Fibroblast of the conjunctiva (primary cell): ENCODE measurements at places on chromosomes 5 and 9.

DNA sequence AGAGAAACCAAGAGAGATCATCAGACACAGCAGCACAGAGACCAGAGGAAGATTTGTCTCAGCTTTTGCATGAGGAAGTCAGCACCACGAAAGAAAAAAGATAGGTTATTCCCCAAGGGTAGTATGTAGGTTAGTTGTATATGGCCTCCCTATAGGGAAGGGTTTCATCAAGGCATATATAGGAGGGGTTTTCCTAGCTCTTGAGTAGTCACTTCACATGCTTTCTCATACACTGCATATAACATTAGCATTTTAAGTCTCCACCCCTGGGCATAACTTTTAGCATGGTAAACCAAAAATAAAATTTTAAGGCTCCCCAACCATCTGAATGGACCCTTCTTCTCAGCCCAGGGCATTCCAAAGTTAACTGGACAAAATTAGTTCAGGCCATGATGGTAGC is 1571.6 kb upstream of the ACO1 start:
- DNase-seq: no peak

DNA sequence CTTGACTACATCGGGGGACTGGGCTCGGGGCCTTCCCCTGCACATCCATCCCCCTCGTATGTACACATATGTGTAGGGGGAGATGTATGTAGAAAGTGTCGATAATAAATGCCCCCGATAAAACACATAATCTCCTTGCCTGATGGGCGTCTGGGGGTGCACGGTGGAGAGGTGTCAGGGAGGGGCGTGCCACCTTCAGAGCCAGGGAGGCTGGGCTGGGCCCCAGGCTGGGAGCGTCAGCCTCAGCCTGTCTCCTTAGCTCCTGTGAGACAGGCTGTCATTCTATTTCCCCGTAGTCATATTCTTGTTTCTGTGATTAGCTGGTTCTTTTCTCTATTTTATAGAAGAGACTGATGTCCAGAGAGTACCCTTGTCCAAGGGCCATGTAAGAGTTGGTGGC is 4.7 kb upstream of the RXRA start:
- DNase-seq: no peak

GRCh38 chr9:19232823-19233194 is 2.3 kb downstream of the DENND4C start:
- DNase-seq: peak; percentile 47

DNA sequence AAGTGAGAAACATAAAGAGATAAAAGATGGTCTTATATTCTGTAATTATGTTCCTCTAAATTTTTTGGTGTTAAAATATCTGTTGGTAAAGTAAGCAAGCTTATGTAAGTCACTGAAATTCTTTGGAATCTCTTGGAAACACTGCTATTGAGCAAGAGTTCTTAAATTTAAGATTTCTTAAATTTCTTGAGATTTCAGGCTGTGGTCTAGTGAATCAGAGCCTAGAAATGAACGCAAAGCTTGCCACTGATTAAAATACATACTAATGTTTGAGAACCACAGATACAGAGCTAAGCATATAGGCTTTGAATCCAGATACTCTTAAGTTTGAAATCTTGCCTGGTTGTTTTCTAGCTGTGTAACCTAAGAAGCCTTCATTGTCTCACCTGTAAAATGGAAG is 133.4 kb downstream of the TRPM3 start:
- peak; percentile 58 for DNase-seq

GRCh38 chr5:109695005-109695926 is 5.5 kb downstream of the MAN2A1 start:
- no peak for DNase-seq

DNA sequence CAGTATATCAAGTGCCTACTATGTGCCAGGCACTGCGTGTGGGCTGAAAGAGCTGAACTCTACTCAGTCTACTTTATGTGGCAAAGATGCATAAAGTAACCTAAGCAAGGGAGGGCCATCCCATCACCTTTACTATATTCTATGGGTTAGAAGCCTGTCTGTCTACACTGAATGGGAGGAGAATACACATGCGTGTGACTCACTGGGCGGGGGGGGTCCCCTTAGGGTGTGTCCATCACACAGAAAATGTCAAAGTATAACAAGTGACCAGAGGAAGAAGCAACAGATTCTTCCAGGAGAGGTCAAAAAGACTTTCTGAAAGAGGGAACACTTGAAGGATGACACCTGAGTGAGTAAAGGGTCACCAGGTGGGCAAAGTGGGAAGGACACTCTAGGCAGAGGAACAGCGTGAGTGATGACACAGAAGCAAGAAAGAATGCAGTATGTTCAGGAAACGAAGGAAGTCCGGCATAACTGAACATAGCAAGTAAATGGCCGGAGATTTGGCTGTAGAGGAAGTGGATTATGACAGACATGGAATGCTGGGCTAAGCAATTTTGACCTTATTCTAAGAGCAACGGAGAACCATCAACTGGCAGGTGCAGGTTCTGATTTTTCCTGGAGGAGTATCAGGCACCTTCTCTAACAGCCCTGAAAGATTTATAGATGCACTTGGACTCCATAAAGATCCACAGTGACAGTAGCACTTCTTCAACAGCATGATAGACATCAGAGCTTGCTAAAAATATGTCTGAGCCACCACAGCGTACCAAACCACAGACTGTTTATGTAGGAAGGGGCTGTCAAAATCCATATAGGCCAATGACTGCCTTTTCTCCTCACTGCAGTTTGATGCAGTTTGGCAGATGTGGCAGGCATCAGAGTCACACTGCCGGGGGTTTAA is 8.0 kb upstream of the WHRN start:
- no peak for DNase-seq

DNA sequence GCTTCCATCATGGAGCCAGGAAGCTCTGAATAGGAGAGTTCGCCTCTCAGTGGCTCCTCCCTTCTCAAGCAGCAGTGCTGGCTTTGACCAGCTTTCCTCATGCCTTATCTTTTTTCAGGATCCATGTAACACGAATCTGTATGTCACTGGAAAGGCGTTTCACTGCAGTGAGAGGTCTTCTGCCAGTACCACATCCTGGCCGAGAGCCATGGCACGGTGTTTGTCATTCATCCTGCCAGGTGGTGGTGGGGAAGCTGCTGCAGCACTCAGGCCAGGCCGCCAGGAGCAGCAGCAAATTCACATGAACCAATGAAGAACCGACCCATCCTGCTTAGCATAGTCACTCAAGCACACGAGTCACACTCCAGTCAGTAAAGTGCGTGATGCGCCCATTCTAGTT is 179.0 kb downstream of the FANCC start:
- DNase-seq: no peak

- no peak for DNase-seq
Observed at GRCh38 chr5:152638996-152639552, 234.0 kb upstream of the NMUR2 start.

- no peak for DNase-seq
Observed at GRCh38 chr9:113998525-113999255, 79.4 kb downstream of the AMBP start.

DNA sequence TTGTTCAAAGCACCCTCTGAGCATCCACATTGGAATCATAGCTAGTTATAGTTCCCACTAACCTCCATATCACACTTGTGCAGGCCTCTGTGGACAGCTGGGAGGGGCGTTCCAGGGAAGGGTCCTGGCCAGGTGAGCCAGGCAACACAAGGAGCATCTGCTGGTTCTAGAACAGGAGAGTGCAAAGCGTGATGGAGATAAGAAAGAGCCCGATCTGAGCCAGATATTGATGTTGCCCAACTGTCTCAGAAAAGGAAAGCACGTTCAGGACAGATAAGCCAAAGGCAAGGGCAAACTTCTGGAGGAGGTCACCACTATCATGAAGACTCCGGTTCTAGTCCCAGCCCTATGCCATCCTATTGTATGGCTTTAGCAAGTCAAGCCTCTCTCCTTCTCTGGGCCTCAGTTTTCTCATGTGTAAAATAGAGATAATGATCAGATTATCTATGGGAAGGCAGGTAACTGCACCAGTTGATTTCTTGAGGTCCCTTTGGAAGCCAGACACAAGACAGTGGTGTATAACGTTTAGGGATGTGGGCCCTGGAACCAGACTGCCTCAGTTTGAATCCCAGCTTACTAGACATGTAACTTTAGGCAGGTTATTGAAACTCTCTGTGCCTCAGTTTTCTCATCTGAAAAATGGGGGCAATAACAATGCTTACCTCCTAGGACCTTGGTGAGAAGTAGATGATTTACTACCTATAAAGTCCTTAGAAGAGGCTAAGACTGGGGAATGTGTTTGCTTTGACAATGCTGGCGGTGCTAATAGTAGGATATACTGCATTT is 19.8 kb downstream of the GABBR2 start:
- no peak for DNase-seq

- DNase-seq: no peak
Observed at GRCh38 chr5:148145916-148146315, 22.4 kb upstream of the SPINK14 start.

- no peak for DNase-seq
Observed at GRCh38 chr9:123712399-123712798, 217.5 kb downstream of the DENND1A start.

DNA sequence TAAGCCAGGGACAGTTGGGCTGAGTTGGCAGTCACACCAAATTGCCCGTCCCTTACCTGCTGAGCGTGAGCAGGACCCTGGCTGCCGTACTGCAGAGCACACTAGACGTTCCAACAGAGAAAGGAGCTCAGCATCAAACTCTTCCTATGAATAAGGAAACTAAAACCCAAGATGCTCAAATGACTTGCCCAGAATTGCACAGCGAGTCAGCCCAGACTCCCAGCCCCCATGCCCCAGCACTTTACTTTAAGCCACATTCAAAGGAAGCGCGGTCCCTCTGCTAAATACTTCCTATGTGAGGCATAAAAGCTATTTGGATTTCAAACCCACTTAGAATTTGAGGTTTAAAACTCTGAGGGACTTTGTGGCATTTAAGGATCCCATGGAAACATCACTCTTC is 23.9 kb downstream of the PAX5 start:
- DNase-seq: no peak

DNA sequence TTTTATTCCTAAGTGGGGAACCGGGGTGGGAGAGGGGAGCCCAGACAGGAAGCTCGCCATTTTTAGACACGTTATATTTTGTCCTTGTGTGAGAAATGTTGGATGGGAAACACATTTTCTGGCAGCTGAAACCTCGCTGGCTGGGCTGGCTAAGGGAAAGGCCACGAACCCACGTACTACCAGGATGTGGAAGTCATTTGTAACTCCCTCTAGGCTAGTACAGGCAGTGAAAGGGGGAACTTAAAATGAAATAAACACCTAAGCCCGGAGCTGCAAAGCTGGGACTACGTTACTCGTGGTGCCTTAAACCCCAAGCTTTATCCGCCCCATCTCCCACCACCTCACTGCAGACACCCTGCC is 42.5 kb downstream of the TMEM174 start:
- DNase-seq: no peak

DNA sequence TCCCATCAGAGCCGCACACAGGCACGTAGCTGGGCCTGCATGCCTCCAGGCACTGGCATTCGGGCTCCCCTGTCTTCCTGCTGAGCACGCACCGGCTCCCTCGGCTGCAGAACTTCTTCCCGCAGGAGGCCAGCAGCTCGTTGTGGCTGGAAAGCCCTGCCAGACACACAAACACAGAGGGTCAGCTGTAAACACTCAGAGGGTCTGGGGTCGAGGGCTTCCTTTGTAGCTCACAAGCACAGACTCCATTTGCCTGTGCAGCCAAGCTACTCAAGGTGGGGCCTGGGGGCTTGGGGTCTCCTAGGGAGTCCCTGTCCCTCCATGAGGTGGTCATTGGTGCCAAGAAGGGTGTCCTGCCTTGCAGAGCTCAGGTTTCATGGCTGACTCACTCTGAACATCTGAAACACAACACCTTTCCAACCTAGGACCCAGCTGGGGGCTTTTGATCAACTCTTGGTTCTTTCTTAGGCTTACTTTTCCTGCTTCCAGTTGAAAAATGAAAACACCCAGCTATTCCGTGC is 211.4 kb downstream of the FSTL4 start:
- no peak for DNase-seq

- DNase-seq: no peak
Observed at GRCh38 chr9:68800836-68801235, 95.8 kb downstream of the PIP5K1B start.

DNA sequence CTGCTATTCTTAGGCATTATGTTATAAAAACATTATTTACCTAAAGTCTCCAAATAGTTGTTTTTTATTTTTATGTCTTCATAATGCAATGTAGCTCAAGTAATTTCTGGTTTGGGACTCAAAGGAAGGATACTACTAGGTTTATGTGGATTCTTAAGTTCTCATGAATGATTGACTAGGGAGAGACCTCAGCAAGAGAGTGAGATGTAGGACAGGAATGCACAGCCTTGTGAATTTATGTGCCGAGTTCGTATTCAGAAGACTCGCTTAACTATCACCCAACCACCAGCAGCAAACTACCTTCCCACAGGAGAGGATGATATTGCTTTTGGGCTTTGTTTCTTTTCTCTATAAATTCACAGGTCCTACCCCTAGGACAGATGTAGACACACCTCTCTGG is 282.9 kb downstream of the ARHGEF28 start:
- no peak for DNase-seq

- no peak for DNase-seq
Observed at GRCh38 chr9:90309809-90310520, 332.7 kb downstream of the DIRAS2 start.

- DNase-seq: no peak
Observed at GRCh38 chr9:122251351-122251750, 13.3 kb downstream of the RBM18 start.

GRCh38 chr5:5658889-5659465 is 236.5 kb downstream of the ICE1 start:
- no peak for DNase-seq

DNA sequence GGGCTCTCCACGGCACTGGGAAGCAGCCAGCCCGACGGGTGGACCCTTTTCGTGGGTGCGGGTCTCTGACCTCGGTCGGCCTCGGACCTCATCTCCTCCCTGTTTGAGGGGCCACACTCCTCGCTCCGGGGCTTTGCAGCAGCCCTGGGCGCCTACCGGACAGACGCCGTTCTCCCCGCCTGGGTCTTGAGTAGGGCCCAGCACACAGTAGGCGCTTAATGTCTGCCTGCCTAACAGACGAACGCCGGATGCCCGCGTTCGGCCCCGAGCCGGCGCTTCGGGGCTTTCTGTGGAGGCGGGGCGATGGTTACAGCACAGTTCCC is 842 bp upstream of the GTF3C5 start:
- DNase-seq: no peak

GRCh38 chr5:31581498-31582099 is 49.5 kb downstream of the C5orf22 start:
- peak; percentile 38 for DNase-seq

- DNase-seq: no peak
Observed at GRCh38 chr9:3743901-3744413, 218.2 kb upstream of the RFX3 start.

GRCh38 chr5:963673-964531 is 44.7 kb upstream of the NKD2 start:
- no peak for DNase-seq

DNA sequence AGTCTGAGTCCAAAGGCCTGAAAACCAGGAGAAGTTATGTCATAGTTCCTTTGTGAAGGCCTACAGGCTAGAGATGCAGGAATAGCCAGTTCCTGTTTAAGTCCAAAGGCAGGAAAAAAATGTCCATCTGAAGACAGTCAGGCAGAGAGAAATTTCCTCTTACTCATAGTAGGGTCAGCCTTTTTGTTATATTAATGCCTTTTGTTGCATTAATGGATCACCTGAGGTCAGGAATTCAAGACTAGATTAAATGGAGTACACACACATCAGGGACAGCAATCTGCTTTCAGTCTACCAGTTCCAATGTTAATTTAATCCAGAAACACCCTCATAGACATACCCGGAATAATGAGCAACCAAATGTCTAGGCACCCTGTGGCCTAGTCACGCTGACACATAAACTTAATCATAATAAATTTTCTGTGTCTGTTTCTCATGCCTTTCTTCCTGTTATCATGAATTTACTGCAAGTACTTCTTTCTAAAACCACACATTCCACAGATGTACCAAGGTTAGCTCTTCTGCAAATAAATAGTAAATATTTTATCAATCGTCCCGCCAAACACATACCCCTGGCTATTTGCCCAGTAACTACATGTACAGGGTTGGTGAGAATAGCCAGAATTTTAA is 703.9 kb downstream of the EFNA5 start:
- no peak for DNase-seq
